ENCODE measurements at places on chromosomes 6 and 20.
A peak's percentile ranks its signal among the peaks of the same experiment; 100 is the strongest.

DNA sequence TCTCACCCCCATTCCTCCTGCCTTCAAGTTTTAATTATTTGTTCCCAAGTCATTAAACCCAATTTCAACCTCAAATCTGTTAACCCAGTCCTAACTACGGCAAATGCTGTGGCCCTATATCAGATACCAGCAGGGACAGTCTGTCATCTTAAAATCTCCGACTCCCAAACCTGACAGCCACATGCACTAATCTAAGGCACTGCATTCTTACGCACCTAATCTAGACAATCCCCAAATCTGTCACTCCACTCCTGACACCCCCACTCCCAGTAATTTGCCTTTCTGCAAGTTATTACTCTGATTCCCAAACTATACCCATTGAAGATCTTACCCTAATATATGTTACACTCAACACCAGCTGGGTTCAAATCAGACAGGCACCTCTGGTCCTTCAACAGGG lies 2.5 kb downstream of the MTCH1 start:
- DNase-seq: no peak

- peak; percentile 75 for DNase-seq
Measured at GRCh38 chr6:84774157-84774984, 10.0 kb upstream of the TBX18 start.

GRCh38 chr6:15608396-15608795 lies 54.4 kb downstream of the DTNBP1 start:
- DNase-seq: no peak

DNA sequence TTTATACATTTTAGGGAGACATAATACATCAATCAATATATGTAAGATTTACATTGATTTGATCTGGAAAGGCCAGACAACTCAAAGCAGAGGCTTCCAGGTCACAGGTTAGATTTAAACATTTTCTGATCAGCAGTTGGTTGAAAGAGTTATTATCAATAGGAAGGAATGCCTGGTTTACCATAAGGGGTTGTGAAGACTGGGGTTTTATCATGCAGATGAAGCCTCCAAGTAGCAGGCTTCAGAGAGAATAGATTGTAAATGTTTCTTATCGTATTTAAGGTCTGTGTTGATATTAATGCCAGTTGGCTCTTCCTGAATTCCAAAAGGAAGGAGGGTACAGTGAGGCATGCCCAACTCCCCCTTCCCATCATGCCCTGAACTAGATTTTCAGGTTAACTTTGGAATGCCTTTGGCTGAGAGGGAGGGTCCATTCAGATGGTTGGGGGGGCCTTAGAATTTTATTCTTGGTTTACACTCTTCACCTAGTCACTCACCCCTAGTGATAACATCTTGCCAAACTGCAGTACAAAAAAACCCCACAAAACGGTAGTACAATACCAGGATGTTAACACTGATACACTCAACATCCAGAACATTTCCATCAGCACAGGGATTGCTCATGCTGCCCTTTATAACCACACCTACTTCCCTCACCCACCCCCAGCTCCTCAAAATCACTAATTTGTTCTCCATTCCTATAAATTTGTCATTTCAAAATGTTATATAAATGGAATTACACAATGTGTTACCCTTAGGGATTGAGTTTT lies 259.6 kb upstream of the PLN start:
- DNase-seq: no peak

DNA sequence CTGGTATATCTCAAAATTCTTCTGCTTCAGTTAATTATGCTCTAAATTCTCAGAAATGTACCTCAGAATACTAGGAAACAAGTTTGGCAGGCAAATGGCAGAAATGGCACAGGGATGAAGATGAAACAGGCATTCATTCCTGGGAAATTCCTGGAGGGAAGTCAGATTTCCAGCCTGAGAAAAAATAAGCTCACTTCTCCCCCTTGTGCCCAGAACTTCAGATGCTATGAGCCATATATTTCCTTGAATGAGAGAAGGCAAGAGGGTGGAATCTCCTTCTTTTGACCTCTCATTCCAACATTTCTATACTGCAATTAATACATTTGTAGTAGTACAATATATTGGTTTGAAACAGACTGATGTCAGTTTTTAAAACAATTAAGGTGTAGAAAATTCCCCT lies 22.8 kb downstream of the RGS17 start:
- DNase-seq: peak; percentile 0

GRCh38 chr6:81751388-81752083 lies 945 bp downstream of the TENT5A start:
- DNase-seq: no peak

GRCh38 chr6:136051140-136051775 lies 198.9 kb downstream of the MTFR2 start:
- no peak for DNase-seq

GRCh38 chr20:51494241-51495110 lies 48.0 kb downstream of the NFATC2 start:
- no peak for DNase-seq

DNA sequence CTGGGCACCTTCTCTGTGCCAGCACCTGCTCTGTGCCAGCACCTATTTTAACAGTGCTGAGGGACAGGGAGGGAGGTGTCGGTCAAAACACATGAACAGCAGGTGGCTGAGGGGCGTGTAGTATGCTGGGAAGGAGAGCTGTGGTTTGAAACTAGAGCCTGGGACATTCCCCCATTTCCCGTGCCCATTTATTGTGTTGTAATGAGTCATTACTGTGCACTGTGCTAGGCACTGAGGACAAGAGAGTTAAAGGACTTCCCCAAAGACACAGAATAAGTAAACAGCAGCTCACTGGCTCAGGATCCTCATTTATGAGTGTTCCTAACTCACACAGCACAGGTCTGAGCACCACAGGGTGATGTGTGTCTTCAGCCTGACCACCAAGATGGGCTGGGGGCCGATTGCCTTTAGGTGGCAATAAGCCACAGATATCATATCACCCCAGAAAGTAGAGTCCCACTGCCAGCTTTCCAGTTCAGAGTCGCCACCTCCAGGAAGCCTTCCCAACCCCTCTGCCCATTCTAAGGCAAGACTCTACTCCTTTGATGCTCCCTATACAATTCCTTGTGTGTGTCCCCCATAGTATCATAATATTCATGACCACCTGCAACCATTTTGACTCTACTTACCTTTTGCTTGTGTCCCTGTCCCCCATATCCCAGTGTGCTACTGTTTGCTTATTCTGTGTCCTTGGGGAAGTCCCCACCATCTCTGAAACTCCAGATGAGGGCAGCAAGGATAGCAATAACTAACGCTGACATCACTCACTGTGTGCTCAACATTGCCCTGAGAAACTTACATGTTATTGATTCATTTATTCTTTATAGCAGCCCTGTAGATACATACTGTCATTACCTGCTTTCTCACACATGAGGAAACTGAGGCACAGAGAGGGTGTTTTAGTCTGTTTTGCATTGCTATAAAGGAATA lies 87.3 kb downstream of the TOX2 start:
- no peak for DNase-seq

DNA sequence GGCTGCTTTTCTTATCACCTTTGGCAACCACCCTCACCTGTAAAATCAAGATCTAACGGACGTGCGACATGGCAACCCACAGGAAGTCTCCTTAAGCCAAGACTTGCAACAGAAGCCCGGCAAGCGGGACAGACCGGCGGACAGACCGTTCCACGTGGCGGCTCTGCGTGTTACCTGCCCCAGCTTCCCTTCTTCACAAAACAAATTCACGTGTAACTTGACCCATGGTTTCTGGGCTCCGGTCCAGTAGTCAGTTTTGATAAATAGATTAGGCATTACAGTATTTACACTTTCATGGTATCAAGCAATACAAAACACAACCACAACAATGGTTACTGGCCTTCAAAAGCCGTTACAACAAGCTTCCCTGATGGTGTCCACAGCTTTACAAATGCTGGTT lies 133.8 kb downstream of the PRND start:
- no peak for DNase-seq

- DNase-seq: no peak
Measured at GRCh38 chr6:134416418-134417154, 98.7 kb upstream of the SGK1 start.

- DNase-seq: no peak
Measured at GRCh38 chr6:149964308-149965193, 808 bp downstream of the ULBP1 start.

- DNase-seq: peak; percentile 71
Measured at GRCh38 chr20:31607640-31608250, 2.7 kb downstream of the ID1 start.

DNA sequence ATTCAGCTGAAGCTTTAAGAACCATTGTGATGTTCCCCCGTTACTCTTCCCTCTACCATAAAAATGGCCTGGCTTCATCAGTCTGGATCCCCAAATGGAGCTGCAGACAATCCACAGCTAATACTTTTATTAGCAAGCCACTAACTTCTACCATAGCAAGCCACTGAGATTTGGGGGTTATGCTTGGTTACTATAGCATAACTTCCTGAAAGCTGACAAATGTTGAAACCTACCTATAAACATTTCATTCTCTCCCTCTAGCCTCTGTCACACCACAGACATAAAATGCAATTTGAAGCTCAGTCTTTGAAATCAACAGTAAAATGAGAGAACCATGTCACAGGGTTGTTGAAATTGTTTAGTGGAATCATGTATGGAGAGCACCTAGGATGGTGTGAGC lies 3.0 kb upstream of the HTR1E start:
- DNase-seq: no peak

GRCh38 chr20:53954723-53955658 lies 115.4 kb downstream of the BCAS1 start:
- no peak for DNase-seq

- DNase-seq: no peak
Measured at GRCh38 chr20:41054070-41054846, 25.6 kb downstream of the TOP1 start.

- DNase-seq: peak; percentile 53
Measured at GRCh38 chr6:170291271-170292110, 613 bp upstream of the DLL1 start.

GRCh38 chr6:26420688-26421171 lies 18.7 kb downstream of the BTN3A1 start:
- DNase-seq: peak; percentile 4

- DNase-seq: no peak
Measured at GRCh38 chr6:203661-204060, 88.6 kb upstream of the DUSP22 start.

DNA sequence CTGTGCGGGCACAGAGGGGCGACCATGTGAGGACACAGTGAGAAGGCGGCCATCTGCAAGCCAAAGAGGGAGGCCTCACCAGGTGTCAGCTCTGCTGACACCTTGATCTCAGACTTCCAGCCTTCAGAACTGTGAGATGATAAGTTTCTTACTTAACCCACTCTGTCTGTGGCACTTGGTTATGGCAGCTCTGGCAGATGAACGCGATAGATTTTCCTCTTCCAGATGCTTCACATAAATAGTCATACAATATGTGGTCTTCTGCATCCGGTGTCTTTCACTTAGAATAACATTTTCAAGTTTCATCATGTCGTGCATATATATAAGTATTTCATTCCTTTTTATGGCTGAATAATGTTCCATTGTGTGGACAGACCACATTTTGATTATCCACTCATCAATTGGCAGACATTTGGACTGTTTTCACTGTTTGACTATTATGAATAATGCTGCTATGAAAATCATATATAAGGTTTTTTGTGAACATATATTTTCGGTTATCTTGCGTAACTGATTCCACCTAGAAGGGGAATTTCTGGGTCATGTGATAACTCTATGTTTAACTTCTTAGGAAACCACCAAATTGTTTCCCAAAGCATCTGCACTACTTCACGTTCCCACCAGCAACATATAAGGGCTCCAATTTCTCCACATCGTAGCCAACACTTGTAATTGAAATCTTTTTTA lies 30.2 kb downstream of the PRR18 start:
- DNase-seq: no peak

- DNase-seq: no peak
Measured at GRCh38 chr6:20415304-20415703, 13.6 kb downstream of the E2F3 start.

- DNase-seq: peak; percentile 68
Measured at GRCh38 chr20:52972190-52972937, at the start of gene TSHZ2. TSHZ2 (plus strand) TSS chr20:52972358; CDS start chr20:52973294, 936 bp downstream.

- no peak for DNase-seq
Measured at GRCh38 chr6:35048031-35048613, 93.0 kb downstream of the TCP11 start.

DNA sequence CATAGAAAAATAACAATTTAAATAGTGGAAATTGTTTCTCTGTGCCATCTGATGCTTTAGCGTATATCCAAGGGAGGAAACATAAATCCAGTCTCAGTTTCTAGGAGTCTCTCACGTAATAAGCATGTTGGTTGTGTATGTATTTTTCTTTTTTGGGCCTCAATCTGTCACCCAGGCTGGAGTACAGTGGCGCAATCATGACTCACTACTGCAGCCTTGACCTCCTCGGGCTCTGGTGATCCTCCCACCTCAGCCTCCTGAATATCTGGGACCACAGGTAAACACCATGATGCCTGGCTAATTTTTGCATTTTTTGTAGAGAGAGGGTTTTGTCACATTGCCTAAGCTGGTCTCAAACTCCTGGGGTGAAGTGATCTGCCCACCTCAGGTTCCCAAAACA lies 78.6 kb upstream of the PLN start:
- peak; percentile 32 for DNase-seq

- DNase-seq: no peak
Measured at GRCh38 chr20:42697962-42698361, 491.7 kb downstream of the PTPRT start.

DNA sequence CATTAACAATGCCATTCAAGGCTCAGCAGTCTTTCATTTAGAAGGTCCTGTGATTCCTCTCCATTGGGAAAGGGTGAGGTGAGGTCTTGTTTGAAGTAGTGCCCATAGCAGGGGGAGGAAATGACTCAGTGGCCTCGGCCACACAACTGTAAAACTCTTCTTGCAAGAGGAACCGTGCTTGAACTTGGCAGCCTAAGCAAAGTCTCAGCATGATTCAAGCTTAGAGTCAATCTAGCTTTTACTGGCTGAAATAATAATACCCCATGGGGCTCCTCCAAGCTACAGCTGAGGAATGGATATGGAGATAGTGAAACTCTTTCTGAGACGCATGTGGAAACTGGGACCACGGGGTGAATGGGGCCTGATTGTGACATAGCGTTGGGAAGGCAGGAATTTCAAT lies 428.2 kb downstream of the BMP2 start:
- DNase-seq: no peak

GRCh38 chr6:19070520-19070919 lies 683.4 kb downstream of the RNF144B start:
- no peak for DNase-seq

DNA sequence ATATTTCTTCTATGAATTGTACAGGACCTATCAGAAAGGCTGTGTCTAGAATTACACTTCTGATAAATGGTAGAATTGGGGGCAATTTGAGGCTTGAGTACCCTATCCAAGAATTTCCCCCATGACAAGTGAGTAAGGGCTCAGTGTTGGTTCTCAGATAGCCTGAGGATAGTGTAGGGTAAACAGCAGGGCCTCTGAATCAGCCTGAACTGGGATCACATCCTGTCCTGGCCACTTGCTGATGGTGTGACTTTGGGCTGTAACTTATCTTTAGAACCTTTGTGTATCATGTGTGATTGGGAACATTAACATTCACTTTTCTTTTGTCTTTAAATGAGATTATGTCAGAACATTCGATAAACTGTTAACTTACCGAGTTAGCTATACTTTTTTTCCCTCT lies 151.0 kb downstream of the CLIC5 start:
- no peak for DNase-seq

- DNase-seq: peak; percentile 41
Measured at GRCh38 chr6:106973018-106973835, 1.3 kb downstream of the CD24 start.

GRCh38 chr6:21519642-21520041 lies 73.9 kb upstream of the SOX4 start:
- peak; percentile 31 for DNase-seq
